ENCODE measurements at places on chromosomes 4 and X.
A peak's percentile ranks its signal among the peaks of the same experiment; 100 is the strongest.

DNA sequence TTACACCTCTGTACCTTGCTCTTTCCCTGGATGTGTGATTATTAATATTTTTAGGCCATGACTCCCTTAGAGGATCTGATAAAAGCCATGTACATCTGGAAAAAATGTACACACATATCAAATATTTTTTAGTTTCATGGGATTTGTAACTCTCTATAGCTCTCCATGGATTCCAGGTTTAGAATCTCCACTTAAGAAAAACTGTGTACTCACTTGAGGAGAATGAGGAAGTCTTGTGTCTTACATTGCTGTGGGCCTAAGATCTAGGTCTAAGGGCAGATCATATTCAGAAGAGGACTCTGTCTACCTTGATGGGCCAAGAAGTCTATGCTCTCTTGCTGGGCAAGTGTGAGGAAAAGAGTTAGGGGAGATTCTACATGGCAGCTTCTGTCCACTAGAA, 98.0 kb downstream of the RRAGB start:
- DNase-seq, result no peak

- no peak for DNase-seq
Measured at GRCh38 chr4:134505511-134505910, 303.9 kb upstream of the PABPC4L start.

- DNase-seq, result peak; percentile 68
Measured at GRCh38 chr4:173924561-173924960, 358.9 kb downstream of the FBXO8 start.

DNA sequence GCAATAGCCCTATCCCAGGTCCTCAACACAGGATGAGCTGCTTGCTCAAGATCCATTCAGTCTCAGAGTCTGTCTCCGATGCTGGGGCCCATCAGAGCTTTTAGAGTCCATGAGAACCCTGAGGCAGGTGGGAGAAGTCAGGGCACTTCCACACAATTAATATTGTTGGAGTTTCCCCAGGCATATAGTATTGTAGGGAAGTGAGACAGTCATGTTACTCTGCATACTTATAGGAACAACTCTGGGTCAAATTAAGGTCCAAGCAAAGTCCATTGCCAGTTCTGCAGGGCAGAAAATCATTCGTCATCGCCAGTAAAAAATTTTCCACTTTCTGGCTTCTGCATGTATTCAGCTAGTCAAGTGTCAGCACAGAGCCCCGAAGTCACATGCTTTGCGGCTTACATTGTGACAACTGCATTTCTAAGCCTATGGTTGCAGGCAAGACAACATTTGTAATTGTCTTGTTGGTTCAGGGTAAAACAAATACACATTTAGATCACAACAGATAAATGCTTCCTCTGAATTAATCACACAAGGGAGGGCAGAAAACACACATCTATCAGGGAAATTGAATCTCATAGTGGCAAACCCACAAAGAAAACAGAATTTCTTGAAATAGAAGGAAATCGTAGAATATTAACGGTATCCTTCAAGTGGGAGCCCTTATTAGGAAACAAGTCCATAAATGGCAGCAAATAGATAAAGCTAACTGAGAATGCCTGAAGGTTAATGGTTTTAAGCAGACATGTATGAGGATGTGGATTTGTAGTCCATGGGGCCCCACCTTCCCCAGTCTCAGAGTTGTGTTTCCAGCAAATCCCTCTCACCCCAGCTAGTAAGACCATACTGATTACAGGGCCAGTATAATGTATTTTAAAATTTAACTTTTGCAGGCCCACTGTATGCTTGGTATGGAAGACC, 412.1 kb upstream of the RASGEF1B start:
- DNase-seq, result no peak

DNA sequence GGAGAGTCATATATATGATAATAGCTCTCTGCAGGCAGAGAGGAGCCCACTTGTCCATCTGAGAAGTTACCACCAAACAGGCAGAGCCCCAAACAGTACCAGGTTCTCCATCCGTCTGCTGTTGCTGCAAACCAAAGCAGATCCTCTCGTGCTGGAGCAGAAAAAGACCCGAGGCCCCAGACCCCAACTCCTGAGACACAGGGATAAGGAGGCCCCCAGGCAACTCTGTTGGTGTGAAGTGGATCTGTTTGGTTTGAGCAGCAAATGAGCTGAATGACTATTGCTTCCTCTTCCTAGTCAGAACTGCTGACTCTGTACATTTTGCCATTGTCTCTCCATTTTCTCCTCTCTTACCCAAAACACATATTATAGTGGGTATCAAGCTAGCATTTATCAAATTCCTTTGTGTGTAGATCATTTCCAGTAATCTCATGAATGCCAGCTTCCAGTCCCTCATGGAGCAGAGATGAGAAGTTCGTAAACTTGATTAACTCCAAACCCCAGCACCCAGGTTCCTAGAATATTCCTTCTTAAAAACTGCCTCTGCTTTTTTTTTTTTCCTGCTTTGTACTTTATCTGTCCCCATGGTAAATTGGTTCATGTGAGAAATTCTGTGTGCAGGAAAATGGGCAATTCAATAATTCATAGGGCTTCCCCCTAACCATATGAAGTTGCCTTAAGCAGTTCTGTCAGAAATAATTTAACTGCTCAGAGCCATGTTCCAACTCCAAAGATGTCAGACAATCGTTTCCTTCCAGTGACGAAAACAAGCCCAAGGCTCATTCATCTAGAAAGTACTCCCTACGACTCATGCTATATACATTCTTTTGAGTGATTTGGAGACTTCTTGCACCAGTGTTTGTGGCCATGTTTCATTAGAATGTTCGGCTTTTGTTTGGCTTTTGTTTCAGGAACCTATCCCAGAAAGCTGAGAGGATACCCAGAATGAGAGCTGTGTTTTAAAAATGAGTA, 98.6 kb upstream of the ATXN3L start:
- no peak for DNase-seq

DNA sequence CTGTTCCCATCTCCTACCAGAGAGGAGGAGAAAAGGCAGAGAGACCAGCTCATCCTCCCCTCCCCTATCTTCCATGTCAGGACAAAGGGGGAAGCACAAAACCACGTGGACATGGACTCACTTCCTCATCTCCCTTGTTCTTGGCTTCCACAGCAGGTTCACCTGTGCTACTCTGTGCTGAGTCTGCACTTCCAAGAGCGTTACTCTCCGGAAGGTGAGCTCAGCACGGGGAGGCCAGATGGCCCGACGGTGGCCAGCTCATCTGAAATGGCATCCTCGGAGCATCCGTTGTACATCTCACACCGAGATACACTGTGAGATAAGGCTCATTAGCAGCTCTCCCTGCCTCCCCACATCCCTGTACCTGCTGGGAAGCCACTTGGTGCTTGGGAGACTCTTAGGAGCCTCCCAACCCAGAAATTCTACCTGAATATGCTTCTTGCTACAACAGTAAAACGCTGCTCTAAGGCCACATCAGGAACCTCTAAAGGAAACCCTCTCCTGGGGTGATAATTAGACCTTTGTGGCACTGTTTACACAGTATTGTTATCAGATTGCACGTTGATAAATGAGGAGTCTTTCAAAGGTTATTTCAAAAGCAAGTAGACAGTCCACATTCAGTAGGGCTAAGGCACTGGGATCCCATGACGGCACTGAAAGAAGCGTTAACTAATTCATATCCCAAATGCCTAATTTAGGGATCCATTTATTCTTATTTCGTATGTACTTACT, 19.4 kb downstream of the LGI2 start:
- DNase-seq, result no peak

GRCh38 chrX:22520128-22520828, 247.6 kb downstream of the CBLL2 start:
- no peak for DNase-seq

GRCh38 chr4:7323872-7324650, 110.7 kb downstream of the PSAPL1 start:
- no peak for DNase-seq

DNA sequence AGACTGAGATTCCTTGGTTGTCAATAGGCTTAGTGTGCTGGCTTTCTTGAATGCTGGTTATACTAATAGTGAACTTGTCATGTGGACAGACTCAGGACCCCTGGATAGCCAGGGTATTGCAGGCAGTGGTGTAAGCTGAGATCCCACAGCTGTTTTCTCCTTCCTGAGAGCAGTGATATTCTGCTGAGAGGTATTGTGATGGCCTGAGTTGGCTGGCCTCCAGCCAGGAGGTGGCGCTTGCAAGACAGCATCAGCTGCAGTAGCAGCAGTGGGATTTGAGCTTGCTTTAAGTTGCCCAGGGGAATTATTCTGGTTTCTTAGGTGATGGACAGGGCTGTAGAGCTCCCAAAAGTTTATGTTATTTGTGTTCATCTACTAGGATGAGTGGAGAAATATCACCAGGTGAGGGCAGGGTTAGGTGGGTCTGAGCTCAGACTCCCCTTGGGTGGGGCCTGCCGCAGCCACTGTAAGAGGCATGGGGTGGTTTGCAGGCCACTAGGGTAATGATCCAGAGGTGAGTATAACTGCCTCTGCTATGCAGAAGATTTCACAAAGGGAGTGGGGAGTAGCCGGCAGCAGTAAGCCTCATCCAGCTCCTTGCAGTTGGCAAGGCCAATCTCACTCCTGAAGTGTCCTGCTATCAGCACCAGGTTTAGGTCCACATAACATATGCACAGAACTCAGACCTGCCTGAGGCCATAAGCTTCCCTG, 66.2 kb downstream of the IL15 start:
- DNase-seq, result no peak

GRCh38 chr4:187208651-187209050, 485.0 kb upstream of the FAT1 start:
- DNase-seq, result no peak

GRCh38 chr4:26866203-26866602, 5.6 kb downstream of the STIM2 start:
- no peak for DNase-seq

GRCh38 chrX:84168095-84168494, 19.9 kb downstream of the RPS6KA6 start:
- no peak for DNase-seq

DNA sequence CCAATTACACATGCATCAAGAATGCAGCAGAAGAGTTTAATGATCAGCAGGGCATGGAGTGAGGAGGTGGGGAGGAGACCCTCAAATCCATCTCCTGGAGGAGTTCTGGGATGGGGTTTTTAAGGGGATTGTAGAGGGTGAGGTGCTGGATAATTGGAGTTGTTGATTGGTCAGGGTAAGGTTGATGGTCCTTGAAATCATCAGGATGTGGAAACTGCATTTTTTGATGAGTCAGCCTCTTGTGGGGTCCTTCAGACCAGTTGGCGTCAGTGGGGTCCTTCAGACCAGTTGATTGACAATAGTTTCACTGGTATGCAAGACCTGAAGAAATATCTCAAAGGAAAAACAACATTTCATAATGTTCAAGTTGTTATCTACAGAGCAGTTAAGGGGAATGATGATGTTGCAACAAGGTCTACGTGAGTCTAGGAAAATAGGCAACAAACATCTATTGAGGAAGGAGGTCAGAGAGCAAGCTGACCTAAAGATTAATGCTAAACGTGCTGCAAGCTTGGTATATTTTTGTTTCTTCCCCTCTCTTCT, 88.3 kb downstream of the NRK start:
- no peak for DNase-seq

- DNase-seq, result no peak
Measured at GRCh38 chr4:154329268-154329868, 162.2 kb downstream of the DCHS2 start.

DNA sequence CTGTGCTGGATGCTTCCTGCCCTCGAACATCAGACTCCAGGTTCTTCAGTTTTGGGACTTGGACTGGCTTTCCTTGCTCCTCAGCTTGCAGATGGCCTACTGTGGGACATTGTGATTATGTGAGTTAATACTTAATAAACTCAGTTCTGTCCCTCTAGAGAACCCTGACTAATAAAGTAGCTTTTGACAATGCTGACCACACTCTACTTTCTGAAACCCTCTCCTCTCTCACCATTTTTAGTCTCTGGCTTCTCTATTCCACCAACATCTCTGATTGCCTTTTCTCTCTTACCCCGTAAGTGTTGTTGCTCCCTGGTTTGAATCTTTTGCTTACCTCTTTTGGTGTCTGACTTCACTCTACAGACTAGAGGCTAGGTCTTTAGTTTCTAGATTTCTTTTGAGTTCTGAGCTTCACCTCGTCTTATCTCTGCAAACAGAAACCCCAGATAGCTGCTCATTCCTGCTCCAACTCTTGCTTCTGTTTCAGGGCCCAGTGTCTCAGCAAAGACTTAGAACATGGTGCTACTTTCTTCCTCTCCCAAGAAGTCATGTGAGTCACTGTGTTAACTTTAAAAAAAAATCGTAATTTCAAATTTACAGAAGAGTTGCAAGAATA, 11.4 kb downstream of the TMSB4X start:
- DNase-seq, result no peak

GRCh38 chr4:37540486-37540885, 145.7 kb downstream of the RELL1 start:
- no peak for DNase-seq

- DNase-seq, result no peak
Measured at GRCh38 chr4:1305781-1306455, 16.2 kb downstream of the MAEA start.

DNA sequence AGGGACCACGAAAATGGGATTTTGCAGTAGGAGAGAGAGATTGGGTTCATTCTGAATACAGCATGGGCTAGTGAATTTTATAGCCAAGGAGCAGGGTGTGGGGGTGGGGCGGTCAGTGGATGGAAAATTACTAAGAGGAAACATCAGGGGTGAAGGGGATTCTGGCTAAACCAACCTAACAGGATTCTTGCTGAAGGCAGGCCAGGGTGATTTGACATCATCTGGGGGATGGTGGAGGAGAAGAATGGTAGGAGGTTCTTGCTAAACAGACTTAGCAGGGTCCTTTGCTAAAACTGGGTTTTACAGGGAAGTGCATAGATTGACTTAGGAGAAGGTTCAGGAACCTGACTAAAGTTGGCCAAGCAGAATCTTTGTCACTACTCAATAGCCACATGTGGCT, 91.9 kb downstream of the DNAAF6 start:
- no peak for DNase-seq

DNA sequence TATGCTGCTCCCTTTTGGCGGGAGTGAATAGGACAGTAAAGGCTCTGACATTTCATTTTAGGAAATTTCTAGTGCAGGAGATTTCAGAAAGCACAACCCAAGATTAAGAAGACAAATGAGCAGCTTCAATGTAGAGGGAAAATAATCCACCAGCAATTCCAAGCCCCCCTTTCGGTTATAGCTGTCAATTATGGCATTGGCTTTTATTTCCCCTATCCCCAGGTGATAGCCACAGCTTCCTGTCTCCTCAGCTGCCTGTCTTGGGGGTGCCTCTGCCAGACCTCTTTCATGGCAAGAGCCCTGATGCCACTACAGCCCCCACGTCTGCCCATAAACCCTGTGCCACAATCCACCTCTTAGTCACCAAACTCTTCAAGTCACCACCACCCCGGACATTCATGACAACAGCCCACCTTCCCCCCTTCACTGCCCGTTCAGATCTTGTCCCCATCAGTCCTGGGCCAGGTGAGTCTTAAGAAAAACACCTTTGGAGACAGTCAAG, 48.4 kb upstream of the CLNK start:
- DNase-seq, result no peak

- no peak for DNase-seq
Measured at GRCh38 chrX:4935846-4936245, 1222.4 kb upstream of the PRKX start.

GRCh38 chr4:155618183-155618838, 48.3 kb upstream of the GUCY1A1 start:
- no peak for DNase-seq
